ENCODE measurements at places on chromosomes 3 and 15.

- H3K4me3 ChIP-seq, result peak overlapping the region; percentile 29
- H3K4me1 ChIP-seq, result peaks cover 23% of the 10 kb centered on the region
- H3K27ac ChIP-seq, result peak overlapping the region; percentile 83
- no peaks in the 10 kb centered on the region for H3K27me3 ChIP-seq
- peaks cover 31% of the 10 kb centered on the region for H3K36me3 ChIP-seq
- DNase-seq, result no peak
Observed at GRCh38 chr3:158809642-158810041, 7.8 kb downstream of the MFSD1 start.

DNA sequence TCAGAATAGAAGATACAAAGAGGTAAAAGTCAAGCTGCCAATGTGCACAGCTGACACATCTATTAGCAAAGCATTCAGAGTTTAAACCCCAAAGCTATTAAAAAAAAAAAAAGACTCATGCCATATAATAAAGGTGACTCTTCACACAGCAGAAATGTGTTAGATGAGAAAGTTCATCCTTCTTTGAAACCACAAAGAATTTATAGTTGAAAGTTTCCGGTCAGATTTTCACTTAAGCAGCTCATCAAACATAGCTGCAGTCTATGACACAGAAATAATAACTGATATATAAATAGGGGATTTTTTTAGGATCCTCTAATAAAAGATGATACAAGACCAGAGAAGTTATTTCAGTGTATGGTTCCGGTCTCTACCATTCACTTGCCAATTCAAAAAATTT, 76.6 kb downstream of the WWTR1 start:
- H3K4me3 ChIP-seq, result no peak overlapping the region
- no peak for DNase-seq
- H3K4me1 ChIP-seq, result peaks cover 5% of the 10 kb centered on the region
- no peaks in the 10 kb centered on the region for H3K36me3 ChIP-seq

GRCh38 chr3:129624347-129625071, 18.0 kb upstream of the PLXND1 start:
- no peak for DNase-seq
- no peak overlapping the region for H3K4me3 ChIP-seq
- no peaks in the 10 kb centered on the region for H3K36me3 ChIP-seq
- peaks cover 19% of the 10 kb centered on the region for H3K4me1 ChIP-seq
- H3K27me3 ChIP-seq, result peaks cover 14% of the 10 kb centered on the region

GRCh38 chr3:40968666-40969065, 230.6 kb upstream of the CTNNB1 start:
- no peak overlapping the region for H3K27ac ChIP-seq
- no peak for DNase-seq
- H3K4me1 ChIP-seq, result peaks cover 26% of the 10 kb centered on the region
- peaks cover 15% of the 10 kb centered on the region for H3K27me3 ChIP-seq
- no peak overlapping the region for H3K4me3 ChIP-seq
- peaks cover 2% of the 10 kb centered on the region for H3K36me3 ChIP-seq

DNA sequence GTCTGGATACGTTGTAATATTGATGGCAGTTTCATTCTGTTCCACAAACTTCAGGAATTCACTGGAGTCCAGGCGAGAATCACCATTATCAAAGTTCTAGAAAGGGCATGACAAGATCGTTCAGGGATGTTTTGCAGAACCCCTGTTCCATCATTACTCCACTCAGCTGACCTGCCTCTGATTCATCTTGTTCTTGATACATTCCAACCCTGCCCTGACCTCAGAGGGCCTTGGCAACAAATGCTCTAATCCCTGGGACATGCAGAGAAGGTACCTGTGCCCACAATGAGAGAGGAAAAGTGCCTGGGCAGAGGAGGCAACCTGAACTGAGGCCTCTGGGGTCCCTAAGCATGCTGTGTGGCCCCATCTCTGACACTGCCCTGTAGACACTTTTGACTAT, 45.9 kb downstream of the FSTL1 start:
- no peak overlapping the region for H3K27ac ChIP-seq
- no peaks in the 10 kb centered on the region for H3K27me3 ChIP-seq
- no peaks in the 10 kb centered on the region for H3K36me3 ChIP-seq

DNA sequence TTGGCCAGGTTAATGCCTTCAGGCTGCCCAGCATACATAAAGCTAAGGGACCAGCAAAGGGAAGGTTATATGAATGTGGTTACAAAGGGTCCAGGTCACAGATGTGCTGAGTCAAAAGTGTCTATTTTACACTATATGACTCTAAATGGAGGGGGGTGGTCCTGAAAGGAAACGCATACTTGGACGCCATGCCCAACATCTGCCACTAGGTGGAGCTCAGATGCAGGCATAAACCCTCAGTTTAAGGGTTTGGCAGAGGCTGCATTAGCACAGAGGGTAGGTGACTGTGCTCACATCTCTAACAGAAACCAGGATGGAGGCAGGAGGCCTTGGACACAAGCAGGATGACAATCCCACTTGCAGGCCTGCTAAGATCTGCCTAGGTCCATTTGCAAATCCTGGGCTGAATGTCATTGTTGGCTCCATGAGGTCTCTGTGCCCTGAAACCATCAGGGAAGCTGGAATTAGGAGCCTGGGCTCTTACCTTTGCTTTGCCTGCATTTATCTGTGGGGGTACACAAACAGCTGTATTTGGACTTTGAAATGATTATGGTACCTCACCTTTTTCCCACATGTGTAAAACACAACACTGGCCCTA, 55.8 kb downstream of the ZNF621 start:
- H3K36me3 ChIP-seq, result no peaks in the 10 kb centered on the region
- H3K27me3 ChIP-seq, result peaks cover 2% of the 10 kb centered on the region
- H3K27ac ChIP-seq, result no peak overlapping the region

GRCh38 chr3:58333206-58334012, 717 bp downstream of the PXK start:
- H3K4me3 ChIP-seq, result peak overlapping the region; percentile 100
- H3K4me1 ChIP-seq, result peaks cover 32% of the 10 kb centered on the region
- H3K36me3 ChIP-seq, result peaks cover 8% of the 10 kb centered on the region
- peak overlapping the region; percentile 97 for H3K27ac ChIP-seq

GRCh38 chr3:144350125-144350524, 378.5 kb downstream of the DIPK2A start:
- H3K36me3 ChIP-seq, result no peaks in the 10 kb centered on the region
- H3K27ac ChIP-seq, result no peak overlapping the region
- peaks cover 2% of the 10 kb centered on the region for H3K27me3 ChIP-seq
- peaks cover 2% of the 10 kb centered on the region for H3K4me1 ChIP-seq

GRCh38 chr3:102092617-102093466, 243.5 kb downstream of the NFKBIZ start:
- DNase-seq, result no peak
- peaks cover 2% of the 10 kb centered on the region for H3K36me3 ChIP-seq
- peak overlapping the region; percentile 49 for H3K27ac ChIP-seq
- H3K4me1 ChIP-seq, result peaks cover 31% of the 10 kb centered on the region

- no peaks in the 10 kb centered on the region for H3K4me1 ChIP-seq
- no peak overlapping the region for H3K27ac ChIP-seq
- no peak for DNase-seq
- H3K4me3 ChIP-seq, result no peak overlapping the region
- H3K27me3 ChIP-seq, result no peaks in the 10 kb centered on the region
- H3K36me3 ChIP-seq, result peaks cover 40% of the 10 kb centered on the region
Observed at GRCh38 chr15:49848282-49848724, 227.5 kb downstream of the DTWD1 start.

GRCh38 chr3:8984081-8984480, 20.8 kb upstream of the RAD18 start:
- H3K4me3 ChIP-seq, result no peak overlapping the region
- H3K27me3 ChIP-seq, result peaks cover 4% of the 10 kb centered on the region
- H3K27ac ChIP-seq, result no peak overlapping the region
- H3K36me3 ChIP-seq, result no peaks in the 10 kb centered on the region

GRCh38 chr3:189602471-189602870, 28.7 kb upstream of the TP63 start:
- H3K4me1 ChIP-seq, result no peaks in the 10 kb centered on the region
- peaks cover 2% of the 10 kb centered on the region for H3K27me3 ChIP-seq
- no peaks in the 10 kb centered on the region for H3K36me3 ChIP-seq
- no peak overlapping the region for H3K4me3 ChIP-seq
- no peak overlapping the region for H3K27ac ChIP-seq
- no peak for DNase-seq

GRCh38 chr15:69962561-69962960, 135.2 kb downstream of the TLE3 start:
- H3K27ac ChIP-seq, result no peak overlapping the region
- H3K27me3 ChIP-seq, result peaks cover 22% of the 10 kb centered on the region
- H3K36me3 ChIP-seq, result no peaks in the 10 kb centered on the region
- no peak for DNase-seq
- H3K4me3 ChIP-seq, result no peak overlapping the region
- peaks cover 1% of the 10 kb centered on the region for H3K4me1 ChIP-seq

DNA sequence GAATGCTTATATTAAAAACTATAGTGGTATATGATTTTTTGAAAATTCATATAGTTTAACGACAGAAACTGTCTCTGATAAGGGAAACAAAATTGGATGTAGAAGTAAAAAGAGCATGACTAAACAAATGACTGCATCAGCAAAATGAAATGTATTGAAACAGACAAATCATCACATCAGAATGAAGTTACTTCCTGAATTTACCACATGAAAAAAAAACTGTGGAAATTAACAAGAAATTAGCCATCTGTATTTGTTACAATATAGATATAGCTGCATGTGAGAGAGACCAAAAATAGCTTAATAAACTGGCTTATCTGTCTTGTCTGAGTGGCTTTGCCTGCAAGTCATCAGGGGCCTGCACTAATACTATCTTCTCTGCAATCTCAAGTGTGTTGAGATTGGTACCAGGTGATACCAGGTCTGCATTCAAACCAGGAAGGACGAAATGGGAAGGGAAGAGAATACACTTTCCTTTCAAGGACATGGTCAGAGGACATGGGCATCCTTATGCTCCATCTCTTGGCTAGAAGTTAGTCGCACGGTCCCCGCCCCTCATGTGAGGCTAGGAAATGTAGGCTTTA, 388.7 kb downstream of the GRM7 start:
- no peaks in the 10 kb centered on the region for H3K27me3 ChIP-seq
- H3K36me3 ChIP-seq, result no peaks in the 10 kb centered on the region
- no peak overlapping the region for H3K27ac ChIP-seq
- no peak overlapping the region for H3K4me3 ChIP-seq
- no peaks in the 10 kb centered on the region for H3K4me1 ChIP-seq

DNA sequence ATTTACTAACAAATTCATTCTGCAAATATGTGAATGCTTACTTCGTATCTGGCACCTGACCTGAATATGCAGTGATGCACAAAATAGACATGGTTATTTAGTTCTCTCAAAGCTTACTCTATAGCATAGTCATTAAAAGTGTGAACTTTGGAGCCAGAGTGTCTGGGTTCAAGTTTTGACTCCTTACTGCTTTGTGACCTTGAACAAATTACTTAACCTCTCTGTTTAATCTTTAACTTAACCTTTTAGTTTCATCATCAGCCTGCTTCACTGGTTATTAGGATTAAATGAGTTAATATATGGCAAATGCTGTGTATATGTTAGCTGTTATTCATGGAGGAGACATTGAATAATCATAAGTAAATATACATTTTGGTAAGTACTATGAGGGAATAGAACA, 12.1 kb upstream of the MGA start:
- H3K27ac ChIP-seq, result no peak overlapping the region
- no peak overlapping the region for H3K4me3 ChIP-seq
- peaks cover 2% of the 10 kb centered on the region for H3K36me3 ChIP-seq

- H3K36me3 ChIP-seq, result no peaks in the 10 kb centered on the region
- no peak overlapping the region for H3K27ac ChIP-seq
- no peak overlapping the region for H3K4me3 ChIP-seq
- H3K27me3 ChIP-seq, result no peaks in the 10 kb centered on the region
- no peaks in the 10 kb centered on the region for H3K4me1 ChIP-seq
- no peak for DNase-seq
Observed at GRCh38 chr15:68023307-68024101, 30.6 kb upstream of the PIAS1 start.

- H3K36me3 ChIP-seq, result peaks cover 31% of the 10 kb centered on the region
- H3K27ac ChIP-seq, result peak within 1 kb of the TSS; percentile 96
- peak; percentile 95 for DNase-seq
- no peaks in the 10 kb centered on the region for H3K27me3 ChIP-seq
Observed at GRCh38 chr3:81760924-81761903, at the start of gene GBE1. Gene GBE1, minus strand, starts transcription at chr3:81761645. Its CDS starts 128 bp downstream, at chr3:81761517.

DNA sequence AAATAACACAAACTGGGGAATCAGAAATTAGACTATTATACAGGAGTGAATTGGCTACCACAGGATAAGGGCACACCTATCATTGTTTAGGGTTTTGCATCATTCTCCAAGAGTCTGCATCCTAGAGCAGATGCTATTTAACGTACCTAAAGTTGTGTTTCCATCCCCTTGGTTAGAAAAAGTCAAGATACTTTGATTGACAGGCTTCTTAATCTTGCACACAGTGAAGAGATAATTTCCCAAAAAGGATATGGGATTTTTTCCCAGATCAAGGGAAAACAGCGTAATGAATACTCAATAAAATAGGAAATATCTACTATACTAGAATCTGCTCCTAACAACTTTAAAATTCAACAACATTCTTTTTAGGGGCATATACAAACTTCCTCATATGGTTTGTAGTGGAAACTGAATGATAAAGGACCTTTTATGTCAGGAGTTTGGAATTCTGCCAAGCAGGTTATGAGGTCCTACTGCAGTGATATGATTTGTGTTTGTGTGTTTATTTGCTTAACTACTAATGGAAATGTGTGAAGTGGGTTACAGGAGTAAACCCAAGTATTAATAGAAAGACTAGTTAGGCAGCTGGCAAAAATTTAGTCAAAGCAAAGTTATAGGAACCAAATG, 124.1 kb upstream of the MME start:
- H3K36me3 ChIP-seq, result no peaks in the 10 kb centered on the region
- H3K27ac ChIP-seq, result no peak overlapping the region
- no peaks in the 10 kb centered on the region for H3K4me1 ChIP-seq

GRCh38 chr15:63938486-63939061, 104.8 kb upstream of the HERC1 start:
- H3K4me3 ChIP-seq, result peak overlapping the region; percentile 20

DNA sequence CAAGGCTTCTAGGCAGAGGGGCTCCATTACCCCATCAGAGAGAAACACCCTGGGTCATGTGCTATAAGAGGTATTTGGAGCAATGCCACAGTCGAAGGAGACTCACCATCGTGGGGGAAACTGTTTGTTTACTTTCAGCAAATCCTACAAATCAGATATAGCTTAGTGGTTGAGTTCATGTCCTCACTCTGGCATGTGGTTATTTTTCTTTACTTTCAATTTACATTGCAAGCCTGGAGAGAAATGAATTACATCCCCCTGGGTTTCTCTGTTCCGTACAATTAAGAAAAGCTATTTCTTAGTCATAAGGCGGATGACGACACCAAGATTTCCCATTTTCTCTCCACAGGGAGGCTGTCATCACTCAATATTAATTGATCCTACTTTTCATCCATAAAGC, 36.9 kb downstream of the RFTN1 start:
- no peaks in the 10 kb centered on the region for H3K27me3 ChIP-seq
- H3K27ac ChIP-seq, result no peak overlapping the region
- no peak overlapping the region for H3K4me3 ChIP-seq
- DNase-seq, result no peak
- peaks cover 23% of the 10 kb centered on the region for H3K4me1 ChIP-seq

- H3K36me3 ChIP-seq, result peaks cover 39% of the 10 kb centered on the region
- DNase-seq, result no peak
- H3K4me1 ChIP-seq, result peaks cover 34% of the 10 kb centered on the region
- no peak overlapping the region for H3K4me3 ChIP-seq
- H3K27ac ChIP-seq, result peak overlapping the region; percentile 61
Observed at GRCh38 chr3:187021748-187022402, 91.5 kb downstream of the ST6GAL1 start.

Measured in activated naive CD8-positive, alpha-beta T cell treated with anti-CD3 and anti-CD28 coated beads, Interleukin-2, amount 10 ng/mL, durations not matched to agents 7 days and 5 days (primary cell).